ENCODE measurements at places on chromosomes 12 and 14.

DNA sequence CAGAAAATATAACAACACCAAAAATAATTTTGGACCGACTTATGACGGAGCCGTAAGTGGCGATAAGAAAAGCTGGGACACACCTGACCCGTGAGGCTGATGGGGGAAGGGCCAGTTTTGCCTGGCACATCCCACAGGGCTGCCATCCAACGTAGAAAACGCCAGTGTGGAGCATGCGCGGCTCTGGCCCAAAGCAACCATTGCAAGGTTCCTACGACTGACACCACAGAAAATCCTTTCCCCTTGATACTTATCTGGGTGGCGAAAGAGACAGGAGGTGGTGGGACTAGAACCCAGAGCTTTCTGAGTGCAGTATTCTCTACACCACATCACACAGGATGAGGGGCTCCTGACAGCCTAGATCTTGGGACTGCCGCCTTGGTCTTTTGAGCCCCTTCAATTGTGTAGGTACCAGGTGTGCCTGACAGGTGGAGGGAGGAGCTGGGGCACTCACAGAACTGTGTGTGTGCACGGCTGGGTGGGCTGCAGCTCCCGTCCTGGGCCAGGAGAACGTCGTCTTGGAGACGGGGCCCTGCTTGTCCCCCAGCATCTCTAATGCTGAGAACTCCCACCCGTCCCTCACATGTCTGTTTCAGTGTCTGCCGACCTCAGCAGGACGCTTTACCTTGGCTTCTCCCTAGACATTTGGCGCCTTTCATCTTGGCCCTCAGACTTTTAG, 17.4 kb upstream of the CACNA2D4 start:
- DNase-seq: peak; percentile 50

DNA sequence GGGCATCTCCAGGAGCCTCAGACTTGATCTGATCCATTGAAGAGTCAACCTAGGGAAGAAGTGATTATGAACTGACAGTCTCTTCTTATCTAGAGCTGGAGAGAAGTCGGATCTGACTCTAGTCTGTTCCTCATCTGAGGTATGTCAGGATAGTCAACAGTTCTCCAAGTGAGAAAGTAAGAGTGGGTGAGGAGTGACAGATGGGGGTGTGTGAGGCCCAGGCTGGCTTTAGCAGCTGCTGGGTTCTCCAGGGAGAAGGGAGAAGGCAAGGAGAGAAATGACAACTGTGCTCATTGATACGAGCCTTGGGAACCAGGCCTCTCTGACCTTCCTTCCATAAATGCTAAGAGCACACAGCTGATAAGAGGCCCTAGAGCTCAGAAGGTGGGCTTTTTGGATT, 53.3 kb downstream of the IRAK3 start:
- DNase-seq: no peak

DNA sequence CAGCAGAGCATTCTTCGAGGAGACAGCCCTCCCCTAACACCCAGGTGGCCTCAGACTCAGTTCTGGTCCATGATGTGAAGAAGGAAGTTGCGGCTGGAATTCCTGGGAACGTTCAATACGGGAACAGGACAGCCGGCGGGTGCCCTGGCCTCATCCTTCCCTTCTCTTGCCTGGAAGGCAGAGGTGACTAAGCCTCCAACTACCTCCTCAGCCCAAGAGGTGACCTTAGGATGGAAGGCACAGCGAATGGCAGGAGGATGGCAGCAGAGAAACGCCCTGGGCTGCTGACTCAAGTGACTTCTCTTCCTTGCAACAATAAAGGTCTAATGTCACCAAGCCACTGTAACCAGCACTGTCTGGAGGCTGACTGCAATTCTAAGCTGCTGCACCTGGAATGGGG, 36.1 kb downstream of the DHX37 start:
- no peak for DNase-seq

- no peak for DNase-seq
These were observed 92.0 kb downstream of the TTLL5 start for GRCh38 chr14:75752907-75753594.

DNA sequence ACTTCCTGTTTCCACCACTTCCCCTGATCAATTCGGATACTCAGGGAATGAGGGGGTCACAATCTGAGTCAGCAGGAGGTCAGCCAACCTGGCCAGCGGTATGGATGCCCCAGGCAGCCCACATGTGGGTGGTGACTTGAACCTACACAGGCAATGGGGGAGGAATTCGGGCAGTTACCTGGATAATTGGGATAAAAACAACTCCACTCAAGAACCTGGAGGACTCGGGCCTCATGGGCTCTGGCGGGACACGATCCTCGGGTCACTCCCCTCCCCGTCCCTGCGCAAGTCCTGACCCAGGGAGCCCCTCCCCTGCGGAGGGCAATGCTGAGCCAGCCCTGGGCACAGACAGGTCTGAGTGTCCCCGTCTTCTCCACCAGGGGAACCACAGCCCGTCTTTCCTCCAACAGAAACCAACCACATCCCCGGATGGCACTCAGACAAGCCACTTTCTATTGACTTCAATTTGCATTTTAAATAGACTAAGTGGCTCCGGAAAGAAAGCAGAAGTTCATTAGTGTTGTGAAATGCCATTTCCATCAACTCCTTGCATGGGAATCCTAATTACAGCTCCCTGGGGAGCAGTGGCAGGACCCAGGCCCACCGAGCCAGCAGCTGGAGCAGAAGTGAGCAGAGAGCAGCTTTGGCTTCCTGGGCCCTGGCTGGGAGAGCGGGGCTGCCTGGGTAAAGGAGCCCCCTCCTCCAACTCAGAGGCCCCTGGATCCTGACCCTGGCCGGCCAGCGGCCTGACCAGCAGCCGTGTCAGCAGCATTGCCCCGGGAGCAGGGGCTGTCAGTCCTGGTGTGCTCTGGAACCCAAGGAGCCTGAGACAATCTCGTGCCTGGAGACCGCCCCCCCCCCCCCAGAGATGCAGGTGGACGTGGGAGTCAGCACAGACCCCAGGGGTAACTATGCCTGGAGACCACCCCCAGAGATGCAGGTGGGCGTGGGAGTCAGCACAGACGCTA, 374.1 kb downstream of the ADGRD1 start:
- DNase-seq: no peak

DNA sequence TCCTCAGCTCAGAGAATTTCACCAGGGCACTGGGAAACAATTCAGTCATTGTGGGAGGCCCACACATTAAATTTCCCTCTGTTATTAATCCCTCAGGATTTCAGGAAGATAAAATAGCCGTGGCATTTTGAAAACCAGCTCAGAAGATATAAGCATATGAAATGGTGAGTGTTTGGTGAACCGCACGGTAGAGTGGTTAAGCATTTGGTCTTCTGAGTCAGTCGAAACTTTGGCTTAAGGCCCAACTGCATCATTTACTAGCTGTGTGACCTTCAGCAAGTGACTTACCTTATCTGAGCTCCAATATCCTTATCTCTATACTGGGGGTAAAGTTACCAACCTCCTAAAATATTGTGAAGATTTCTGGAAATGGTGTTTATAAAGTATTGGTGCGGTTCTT, 5.2 kb upstream of the VRK1 start:
- DNase-seq: no peak

GRCh38 chr14:54177019-54177418, 219.8 kb upstream of the CDKN3 start:
- DNase-seq: no peak

GRCh38 chr14:68979722-68980451, 785 bp upstream of the ACTN1 start:
- DNase-seq: peak; percentile 68

GRCh38 chr12:102976609-102977280, 19.3 kb downstream of the ASCL1 start:
- no peak for DNase-seq

DNA sequence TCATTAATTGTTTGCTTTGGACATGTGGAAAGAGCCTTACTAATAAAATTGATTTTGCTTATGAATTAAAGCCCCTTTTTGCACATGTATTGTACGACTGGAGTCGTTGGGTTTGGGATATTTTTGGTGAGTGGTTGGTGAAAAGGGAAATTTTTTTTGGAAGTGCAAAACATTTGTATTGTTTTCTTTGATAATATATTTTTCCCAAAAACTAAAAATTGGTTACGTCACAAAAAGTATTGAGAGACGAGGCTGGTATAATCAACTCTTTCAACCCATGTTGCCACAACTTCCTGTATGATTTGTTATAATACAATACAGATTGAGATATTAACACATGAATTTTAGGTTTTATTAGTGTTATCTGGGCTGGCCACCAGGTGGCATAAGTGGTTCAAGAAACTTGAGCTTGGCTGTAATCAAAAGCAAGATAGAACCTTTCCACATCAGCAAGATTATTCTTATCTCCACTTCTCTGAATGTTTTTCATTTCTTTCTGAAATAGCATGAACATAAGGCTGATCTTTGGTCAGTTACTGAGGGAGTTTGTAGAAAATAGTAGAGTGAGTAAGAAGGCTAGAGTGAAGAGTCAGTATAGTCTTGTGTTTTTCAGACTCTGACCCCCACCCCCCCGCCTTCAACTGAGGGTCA, 8.7 kb downstream of the NGDN start:
- DNase-seq: peak; percentile 36

GRCh38 chr12:87901457-87901856, 127.7 kb downstream of the C12orf50 start:
- DNase-seq: no peak

DNA sequence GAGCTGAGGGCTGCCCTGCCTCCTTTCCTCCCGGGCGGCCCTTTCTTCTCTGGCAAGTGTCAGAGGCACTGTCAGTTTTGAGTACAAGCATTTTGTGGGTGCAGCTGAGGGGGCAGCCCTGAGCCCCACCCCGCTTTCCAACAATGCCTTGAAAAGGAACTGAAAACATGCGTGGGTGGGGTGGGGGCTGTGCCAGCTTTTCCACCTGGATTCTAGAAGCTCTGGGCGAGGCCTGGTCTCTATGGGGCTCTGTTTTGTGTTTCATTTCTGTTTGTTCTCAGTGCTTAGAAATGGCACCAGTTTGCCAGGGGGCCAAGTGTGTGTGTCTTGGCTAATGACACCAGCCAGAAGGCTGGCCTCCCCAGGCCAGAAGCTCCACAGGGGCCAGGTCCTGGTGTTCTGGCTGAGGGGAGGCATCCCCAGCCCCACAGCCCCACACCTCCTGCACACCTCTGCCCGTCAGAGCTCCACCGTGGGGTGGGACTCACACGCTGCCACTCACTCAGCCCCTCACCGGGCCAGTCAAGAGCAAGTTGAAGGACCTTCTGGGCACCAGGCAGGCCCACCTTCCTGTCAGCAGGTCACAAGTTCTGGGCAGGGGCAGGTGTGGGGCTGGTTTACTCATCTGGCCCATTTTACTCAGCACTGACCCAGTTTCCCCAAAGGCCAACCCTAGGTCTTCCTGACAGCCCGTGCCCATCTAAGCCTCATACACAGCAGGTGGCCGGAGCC, 155.1 kb downstream of the CALM1 start:
- no peak for DNase-seq

GRCh38 chr12:109330282-109331230, 17.1 kb upstream of the MYO1H start:
- DNase-seq: no peak

- no peak for DNase-seq
These were observed 249.1 kb downstream of the ADGRD1 start for GRCh38 chr12:131202592-131203378.

GRCh38 chr14:64919618-64920017, 5.4 kb downstream of the CHURC1 start:
- no peak for DNase-seq

DNA sequence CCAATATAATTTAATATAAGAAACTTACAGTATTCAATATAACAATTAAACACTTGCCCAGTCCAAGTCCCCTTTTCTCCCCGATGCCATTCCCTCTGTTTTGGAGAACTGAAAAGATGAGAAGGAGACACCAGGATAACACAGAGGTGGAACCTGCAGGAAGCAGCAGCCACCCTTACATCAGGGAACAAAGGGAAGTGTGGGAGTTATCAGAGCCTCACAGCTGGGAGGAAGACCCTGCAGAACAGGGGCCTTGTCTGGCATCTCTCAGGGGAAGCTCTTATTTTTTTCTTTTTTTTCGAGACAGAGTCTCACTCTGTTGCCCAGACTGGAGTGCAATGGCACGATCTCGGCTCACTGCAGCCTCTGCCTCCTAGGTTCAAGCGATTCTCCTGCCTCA, 52.6 kb downstream of the CALM1 start:
- DNase-seq: no peak

GRCh38 chr14:76546426-76547221, 170.7 kb downstream of the ESRRB start:
- peak; percentile 5 for DNase-seq

Measured in mucosa of descending colon (tissue), 3 donors.